Lower leg skin (tissue), 4 donors: ENCODE measurements at places on chromosomes 1 and 21. TPM values are rescaled to one million over a fixed set of nuclear protein-coding genes. Genes with fewer than 3 reads are reported as not detected.
A peak's percentile ranks its signal among the peaks of the same experiment; 100 is the strongest.

CADM3 gene
- 11.0 TPM for total RNA-seq

OR14A16 gene
- not detected for total RNA-seq

CFHR4 gene
- total RNA-seq = not detected

F11R gene
- 68.4 TPM for total RNA-seq

MAD2L2 gene
- total RNA-seq = 40.0 TPM

TRPM2 gene
- 2.2 TPM for total RNA-seq

GRCh38 chr1:212367474-212368072 is 47.1 kb downstream of the PACC1 start:
- no peak for DNase-seq

GRCh38 chr1:32701421-32701911 is 1.1 kb downstream of the SYNC start:
- peak; percentile 31 for DNase-seq

DNA sequence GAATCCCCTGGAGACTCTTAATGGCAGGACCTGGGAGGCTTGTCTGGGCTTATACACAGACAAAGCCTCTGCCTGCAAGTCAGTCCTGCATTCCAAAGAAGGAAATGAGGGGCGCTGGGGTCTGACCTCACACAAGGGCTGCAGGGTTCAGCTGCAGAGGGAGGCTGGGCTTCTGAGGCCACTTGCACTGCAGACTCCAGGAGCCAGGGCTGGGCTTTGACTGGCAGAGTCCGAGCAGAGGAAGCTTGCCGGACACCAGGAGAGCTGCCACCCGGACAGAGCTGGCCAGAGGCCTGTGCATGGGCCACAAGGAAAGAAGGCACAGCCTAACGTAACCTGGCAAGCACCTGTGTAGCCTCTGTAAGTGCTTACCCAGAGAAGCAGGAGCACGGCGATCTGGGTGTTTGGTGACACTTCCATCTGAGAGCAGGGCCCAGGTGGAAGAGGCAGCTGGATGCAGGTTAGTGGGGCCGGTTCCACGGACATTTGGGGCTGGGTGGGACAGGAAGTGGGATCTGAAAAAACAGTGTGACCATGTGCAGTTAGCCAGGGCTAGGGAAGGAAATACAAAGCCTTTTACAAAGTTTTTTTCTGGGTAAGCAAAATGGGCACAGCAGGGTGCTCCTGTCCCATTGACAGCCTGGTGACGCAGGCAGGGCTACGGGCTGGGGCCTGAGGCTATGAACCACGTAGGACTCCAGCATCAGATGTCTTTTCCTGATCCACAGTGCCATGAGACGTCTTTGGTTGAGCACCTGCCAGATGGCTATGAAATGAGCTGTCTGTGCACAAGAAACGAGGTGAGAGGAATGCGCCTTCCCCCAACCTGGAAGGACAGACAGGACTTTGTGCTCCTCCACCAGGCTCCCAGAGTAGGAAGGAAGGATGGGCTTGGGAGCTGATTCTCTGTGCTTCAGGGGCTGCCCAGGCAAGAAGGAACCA is 37.3 kb upstream of the LBR start:
- DNase-seq = no peak

DNA sequence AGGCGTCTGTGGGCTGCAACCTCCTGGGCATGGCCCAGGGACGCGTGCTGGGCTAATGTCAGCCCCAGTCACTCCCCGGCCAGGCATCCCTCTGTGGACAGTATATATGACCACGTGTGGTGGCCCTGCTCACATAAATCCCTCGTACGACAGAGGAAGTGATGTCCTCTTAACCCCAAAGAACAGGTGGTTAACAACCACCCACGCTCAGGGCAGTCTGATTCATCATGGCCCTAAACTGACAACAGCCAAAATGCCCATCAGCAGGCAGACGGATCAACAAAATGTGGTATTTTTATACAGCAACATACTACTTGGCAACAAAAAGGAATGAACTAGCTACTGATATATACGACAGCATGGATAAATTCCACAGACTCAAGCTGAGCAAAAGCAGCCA is 51.0 kb downstream of the ECE1 start:
- no peak for DNase-seq

GRCh38 chr1:235917267-235917811 is 50.6 kb upstream of the LYST start:
- peak; percentile 95 for DNase-seq

DNA sequence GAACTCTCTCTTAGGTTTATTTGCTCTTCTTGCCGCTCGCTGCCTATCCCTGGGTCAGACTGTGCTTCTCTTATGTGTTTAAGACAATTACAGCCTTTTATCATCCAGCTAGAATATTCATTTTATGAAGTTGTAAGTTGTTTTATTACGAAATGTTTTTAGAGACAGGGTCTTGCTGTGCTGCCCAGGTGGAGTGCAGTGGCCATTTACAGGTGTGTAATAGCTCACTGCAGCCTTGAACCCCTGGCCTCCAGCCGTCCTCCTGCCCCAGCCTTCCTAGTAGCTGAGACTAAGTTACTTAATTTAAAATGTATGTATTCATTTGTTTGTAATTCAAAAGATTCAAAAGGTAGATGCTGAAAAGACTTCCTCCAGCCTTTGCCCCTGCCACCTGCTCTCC is 99.0 kb upstream of the KIF26B start:
- DNase-seq = no peak

DNA sequence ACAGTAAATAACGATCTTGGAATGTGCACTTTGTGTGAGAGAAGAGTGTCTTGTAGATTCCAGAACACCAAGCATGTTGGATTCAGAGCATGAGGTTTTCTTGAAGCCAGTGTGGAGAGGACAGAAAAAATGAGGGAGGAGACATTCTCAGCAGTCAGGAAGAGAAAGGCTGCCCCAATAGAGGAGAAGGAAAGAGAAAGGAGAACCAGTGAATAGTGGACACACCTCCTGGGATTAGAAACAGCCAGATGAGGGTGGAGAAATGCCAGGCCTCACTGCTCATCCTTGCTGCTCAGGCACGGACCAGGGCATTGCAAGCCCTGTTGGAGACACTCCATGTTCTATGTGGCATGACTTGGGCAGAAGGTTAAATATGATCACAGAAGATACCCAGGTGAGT is 69.0 kb upstream of the KAZN start:
- DNase-seq = no peak

- no peak for DNase-seq
Observed at GRCh38 chr1:221598122-221598521, 143.8 kb downstream of the DUSP10 start.

- DNase-seq = no peak
Observed at GRCh38 chr1:170545476-170545875, 13.5 kb downstream of the GORAB start.

- DNase-seq = no peak
Observed at GRCh38 chr1:46691997-46692790, 20.5 kb downstream of the TEX38 start.

GRCh38 chr1:178927003-178927402 is 56.1 kb upstream of the ANGPTL1 start:
- no peak for DNase-seq

- DNase-seq = no peak
Observed at GRCh38 chr1:44802306-44803061, 2.3 kb downstream of the PLK3 start.

DNA sequence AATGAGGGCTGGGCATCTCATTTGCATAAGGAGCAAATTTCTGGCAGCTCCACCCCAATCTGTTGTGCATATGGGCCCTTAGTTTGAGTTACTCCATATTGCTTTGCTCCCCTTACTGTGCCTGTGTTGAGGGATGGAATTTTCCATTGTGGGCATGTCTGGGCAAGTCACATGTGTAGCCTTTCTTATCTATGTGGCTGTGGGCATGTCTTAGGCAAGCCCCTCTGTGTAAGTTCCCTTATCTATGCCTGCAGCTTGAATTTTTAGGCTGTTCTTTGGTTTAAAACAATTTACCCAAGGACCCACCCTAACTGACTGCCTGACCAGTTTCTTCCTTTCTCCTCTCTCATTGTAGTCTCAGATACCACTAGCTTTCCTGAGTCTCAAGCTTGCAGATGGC is 405.7 kb upstream of the NCAM2 start:
- no peak for DNase-seq

DNA sequence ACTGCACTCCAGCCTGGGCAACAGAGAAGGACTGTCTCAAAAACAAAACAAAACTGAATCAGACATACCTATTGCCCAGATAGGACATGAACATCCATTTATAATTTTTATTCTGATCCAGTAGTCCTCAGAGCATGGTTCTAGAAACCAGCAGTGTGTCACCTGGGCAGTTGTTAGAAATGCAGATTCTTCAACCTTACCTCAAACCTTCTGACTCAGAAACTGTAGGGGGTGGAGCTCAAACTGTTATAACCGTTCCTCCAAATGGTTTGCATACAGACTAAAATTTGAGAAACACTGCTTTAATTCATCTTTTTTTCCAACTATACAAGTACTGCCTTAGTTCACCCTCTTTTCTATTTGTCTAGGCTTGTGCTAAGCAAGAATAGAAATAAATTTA is 6.0 kb downstream of the NASP start:
- no peak for DNase-seq

DNA sequence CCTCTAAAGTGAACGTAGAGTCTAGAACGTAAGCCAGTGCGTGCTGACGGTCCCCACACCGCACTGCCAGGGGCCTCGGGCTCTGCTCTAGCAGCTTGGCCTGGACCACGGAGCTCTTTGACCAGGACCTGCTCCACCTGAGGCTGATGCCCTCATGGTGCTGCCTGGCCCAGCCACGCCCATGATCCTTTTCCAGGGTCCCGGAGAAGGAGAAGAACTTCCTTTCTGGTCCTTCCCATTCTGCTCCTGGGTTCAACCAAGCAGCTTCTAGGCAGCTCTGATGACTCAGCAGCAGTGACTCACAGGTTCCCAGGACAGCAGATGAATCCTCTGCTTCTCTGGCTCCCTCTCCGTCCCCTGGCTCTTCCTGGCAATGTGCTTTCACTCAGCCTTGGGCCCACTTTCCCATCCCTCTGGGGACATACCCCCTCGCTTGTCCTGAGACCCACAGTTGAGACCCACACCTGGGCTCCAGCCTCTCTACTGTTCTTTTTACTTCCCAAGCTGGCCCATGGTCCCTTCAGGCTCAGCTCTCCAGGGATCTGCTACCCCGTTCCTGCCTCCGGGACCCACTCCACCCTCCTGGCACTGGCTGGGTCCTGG is 246.3 kb upstream of the RAB4A start:
- peak; percentile 70 for DNase-seq
